Brain (organoid and tissue), 16 donors: ENCODE measurements at places on chromosomes 7 and 10.

- no peak for DNase-seq
These were observed 6.7 kb upstream of the MAFK start for GRCh38 chr7:1523844-1524243.

GRCh38 chr7:77461246-77461645, 45.1 kb upstream of the GSAP start:
- no peak for DNase-seq

- no peak for DNase-seq
These were observed 177.4 kb downstream of the HECW1 start for GRCh38 chr7:43289826-43290225.

DNA sequence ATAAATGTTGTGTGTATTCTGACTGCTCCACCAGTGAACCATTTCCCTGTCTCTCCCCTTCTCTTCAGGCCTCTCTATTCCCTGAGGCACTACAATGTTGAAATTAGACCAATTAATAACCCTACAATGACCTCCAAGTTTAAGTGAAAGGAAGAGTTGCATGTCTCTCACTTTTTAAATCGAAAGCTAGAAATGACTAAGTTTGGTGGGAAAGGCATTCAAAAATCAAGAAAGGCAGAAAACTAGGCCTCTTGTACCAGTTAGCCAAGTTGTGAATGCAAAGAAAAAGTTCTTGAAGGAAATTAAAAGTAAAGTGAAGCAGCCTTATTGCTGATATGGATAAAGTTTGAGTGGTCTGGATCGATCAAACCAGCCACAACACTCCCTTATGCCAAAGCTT, 198.3 kb upstream of the YAE1 start:
- DNase-seq, result no peak

DNA sequence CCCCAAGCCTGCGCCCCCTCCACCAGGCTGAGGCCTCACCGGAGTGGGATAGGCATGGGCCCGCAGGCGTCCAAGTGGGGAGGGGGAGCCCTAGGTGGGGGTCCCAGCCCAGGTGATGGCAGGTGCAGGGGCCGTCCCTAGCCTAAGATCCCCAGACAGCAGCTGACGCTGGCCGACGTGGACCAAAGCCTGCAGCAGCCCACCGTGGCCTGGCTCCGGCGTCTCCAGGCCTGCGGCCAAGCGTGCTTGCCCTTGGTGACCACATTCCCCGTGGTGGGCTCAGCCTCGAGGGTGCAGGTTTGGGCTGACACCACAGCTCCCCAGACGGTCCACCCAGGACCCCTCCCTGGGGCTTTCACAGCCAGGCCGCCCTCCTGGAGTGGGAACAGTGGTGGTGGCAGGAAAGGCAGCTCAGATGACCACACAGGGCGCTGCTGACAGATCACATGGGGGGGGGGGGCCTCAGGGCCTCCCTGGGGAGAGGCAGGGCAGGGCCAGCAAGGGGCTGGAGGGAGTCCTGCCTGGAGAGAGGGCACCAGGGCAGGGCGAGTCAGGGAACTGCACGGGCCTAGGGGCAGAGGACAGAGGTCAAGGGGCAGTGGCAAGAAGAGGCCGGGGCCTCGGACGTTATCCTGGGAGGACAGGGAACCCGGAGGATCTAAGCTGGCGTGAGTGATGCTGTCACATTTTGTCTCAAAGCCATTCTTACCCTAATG, 767 bp upstream of the ADAM8 start:
- no peak for DNase-seq

GRCh38 chr7:154916381-154916780, 86.5 kb downstream of the PAXIP1 start:
- no peak for DNase-seq

GRCh38 chr10:54797636-54798321, 3.3 kb downstream of the PCDH15 start:
- DNase-seq, result no peak

- DNase-seq, result peak; percentile 81
These were observed 364.2 kb downstream of the AUTS2 start for GRCh38 chr7:69962186-69963065.

GRCh38 chr7:48084727-48085432, 4.2 kb upstream of the UPP1 start:
- DNase-seq, result no peak

GRCh38 chr7:40638545-40639320, 503.9 kb downstream of the SUGCT start:
- no peak for DNase-seq

- no peak for DNase-seq
These were observed 18.1 kb upstream of the ZNF273 start for GRCh38 chr7:64884913-64885370.

DNA sequence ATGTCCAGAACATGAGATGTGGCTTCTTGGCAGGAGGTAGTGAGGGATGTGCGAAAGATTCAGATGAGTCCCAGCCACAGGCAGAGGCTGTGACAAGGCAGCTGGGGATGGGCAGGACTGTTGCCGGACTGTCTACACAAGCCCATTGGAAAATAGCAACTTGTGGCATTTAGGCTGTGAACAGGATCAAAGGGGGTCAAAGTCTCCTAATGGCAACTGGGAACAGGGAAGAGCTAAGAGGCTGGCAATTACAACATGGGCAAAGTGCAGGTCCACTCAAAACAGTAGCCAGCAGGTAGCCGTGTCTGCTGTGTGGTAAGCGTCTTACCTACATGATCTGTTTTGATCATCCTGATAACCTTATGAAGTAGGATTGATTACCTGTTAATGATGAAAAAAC, 254.2 kb upstream of the ZNF32 start:
- no peak for DNase-seq

DNA sequence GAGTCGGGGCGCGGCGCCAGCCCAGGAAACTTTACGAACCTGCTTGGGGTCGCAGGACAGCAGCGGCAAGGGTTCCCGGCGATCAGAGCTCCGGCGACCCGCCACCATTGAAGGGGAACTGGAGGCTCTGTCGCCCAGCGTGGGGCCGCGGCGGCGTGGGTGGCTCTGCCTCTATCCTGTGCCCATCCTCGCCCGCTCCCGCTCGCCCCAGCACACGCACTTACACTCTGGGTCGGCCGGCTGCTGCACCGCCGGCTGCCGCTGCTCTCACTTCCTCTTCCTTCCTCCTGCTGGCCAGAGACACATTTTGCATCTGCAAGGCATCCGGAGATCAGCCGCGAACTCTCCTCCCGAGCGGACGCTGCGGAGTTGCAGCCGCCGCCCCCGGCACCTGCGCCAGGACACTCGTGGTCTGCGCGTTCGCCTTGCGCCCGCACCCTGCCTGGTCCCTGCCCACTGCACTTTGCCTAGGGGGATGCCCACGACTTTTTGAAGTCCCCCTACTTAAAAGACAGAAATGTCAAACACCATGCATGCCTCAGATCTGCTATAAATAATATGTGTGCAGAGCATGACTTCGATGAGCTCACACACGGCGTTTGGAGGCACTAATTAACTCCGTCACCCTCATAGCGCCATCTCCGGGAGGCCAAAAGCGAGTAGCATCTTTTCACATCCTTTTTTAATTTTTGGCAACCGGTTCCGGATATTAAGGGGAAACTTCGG, at the start of gene ELMO1:
ELMO1 (minus strand) TSS at position 229 of the 726 bp plus-strand sequence. CDS start 106,174 bp downstream, outside the sequence.
- peak; percentile 83 for DNase-seq

GRCh38 chr10:78041170-78042057, 7.8 kb downstream of the RPS24 start:
- DNase-seq, result no peak

- DNase-seq, result peak; percentile 67
These were observed 79.9 kb downstream of the ZMIZ1 start for GRCh38 chr10:79148452-79149344.

DNA sequence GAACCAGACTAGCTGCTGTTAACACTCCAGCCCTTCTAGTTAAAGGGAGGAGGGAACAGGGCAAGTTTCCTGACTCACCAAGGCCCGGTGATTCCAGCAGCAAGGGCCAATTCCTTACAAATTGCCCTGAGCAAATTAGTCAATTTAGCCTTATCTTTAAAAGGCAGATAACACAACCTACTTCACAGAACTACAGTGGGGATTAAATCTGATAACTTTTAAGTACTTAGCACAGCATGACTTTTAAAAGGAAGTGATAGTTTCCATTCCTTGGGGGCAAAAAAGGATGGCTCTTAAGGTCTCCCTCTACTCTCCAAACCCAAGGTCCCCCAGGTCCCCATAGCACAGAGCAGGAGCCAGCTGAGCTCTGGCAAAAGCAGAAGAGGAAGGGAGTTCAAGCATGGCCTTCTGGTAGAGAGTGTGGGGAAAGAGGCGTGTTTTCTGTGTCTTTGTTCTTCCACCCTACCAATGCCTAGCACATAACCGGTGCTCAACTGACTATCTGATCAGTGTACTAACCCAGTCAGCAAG, 4.0 kb downstream of the CDCA7L start:
- no peak for DNase-seq

DNA sequence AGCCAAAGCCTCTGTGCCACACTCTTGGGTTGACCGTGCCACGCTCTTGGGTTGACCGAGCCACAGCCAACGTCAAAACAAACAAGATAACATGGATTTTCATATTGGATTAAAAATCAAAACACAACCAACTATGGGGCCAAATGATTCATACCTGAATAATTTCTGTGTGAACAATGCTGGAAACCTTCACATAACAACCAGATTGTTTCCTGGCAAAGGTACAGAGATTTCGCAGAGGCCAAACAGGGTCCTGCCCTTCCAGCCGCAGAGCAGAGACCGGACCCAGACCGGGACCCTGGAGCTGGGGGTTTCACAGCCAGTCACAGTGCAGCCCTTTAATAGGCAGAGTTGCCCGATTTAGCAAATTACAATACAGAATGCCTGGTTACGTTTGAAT, 40.5 kb downstream of the ITIH5 start:
- DNase-seq, result no peak

GRCh38 chr10:132943058-132943790, 854 bp upstream of the CFAP46 start:
- no peak for DNase-seq

DNA sequence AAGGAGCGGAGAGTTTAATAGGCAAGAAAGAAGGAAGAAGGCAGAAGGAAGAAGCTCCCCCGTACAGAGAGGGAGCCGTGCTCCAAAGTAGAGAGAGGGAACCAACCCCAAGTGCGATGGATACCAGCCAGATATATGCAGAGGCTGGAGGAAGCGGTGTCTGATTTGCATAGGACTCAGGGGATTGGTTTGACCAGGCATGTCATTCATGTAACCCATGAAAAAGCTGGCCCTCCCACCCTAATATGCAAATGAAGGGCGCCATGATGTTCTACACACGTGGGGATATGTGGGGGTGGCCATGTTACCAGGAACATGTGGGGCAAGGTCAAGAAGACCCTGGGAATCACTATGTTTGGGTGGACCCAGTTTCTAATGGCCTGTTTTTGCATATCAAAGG, 40.6 kb upstream of the FAM3C start:
- no peak for DNase-seq

DNA sequence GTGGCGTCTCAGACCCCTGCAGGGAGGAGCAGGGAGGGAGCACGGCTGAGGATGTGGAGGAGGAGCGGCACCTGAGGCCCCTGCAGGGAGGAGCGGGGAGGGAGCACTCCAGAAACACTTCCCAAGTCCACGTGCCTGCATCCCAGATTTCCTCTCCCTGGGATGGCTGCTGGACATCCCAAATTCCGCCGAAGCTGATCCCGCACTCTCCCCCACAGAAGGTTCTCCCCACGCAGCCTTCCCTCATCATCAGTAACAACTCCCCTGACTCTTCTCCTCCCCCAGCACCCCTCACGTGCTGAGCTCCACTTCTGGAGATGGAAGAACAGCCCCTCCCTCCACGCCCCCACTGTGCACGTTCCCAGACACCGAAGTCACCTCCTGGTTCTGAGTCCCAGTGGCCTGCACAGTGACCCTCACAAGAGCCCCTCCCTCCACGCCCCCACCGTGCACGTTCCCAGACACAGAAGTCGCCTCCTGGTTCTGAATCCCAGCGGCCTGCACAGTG, 17.8 kb upstream of the FOXL3 start:
- DNase-seq, result no peak

DNA sequence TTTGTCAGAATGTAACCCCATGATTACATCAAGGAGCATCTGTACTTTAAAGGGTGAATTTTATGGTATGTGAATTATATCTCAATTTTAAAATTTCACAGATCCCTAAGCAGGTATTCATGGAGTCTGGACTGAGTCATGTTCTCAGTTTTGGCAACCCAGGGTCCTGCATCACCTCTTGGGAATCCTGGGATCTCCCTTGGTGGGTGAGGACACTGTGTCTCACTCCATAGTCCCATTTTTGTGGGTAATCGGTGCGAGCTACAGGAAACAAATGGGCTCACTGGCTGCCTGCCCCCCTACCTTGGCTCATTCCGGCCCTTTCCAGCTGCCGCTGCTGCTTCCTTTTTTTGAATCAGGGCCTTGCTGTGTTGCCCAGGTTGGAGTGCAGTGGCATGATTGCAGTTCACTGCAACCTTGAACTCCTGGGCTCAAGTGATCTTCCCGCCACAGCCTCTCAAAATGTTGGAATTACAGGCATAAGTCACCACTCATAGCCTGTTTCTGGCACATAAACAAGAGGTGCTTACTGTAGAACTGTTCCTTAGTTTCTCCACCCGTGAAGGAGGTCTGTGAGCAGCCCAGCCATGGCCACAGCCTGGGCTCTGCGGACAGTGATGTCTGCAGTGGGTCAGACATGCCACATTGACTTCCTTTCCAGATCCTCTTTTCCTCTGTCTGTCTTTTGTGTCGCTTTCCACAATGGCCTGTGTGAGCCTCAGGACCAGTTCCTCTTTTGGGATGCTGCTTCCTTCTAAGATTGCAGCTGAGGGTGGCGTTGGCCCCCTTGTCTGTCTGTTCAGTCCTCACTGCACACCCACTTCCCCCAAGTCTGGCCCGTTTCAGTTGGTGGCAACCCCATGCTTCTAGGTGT, 14.5 kb downstream of the PALD1 start:
- no peak for DNase-seq

DNA sequence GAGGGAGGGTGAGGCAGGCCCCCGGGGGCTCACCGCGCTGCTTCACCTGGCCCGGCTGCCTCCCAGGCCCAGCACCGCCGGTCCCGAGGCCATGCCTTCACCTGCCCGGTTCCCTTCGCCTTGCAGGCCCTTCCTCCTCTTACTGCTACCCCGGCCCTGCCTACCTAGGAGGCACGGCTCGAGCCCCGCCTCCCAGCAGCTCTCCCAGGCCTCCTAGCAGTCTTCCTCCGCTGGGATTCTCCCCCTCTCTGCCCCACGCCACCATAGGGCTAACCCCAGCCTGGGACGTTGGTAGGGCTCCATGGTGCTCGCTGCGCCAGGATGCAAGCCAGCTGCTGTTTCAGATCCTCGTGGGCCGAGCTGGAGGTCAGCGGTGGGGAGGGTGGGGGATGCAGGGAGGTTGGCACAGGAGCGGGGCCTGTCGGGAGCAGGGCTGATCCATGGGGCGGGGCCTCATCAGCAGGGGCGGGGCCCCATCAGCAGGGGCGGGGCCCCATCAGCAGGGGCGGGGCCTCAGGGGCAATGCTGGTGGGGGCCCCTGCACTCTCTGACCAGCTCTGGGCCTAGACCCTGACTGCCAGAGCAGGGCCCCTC, 63.3 kb downstream of the RASGEF1A start:
- no peak for DNase-seq

GRCh38 chr7:75966190-75966961, 28.0 kb downstream of the TMEM120A start:
- no peak for DNase-seq
